ENCODE measurements at places on chromosomes 5 and 9. TPM values are rescaled to one million over a fixed set of nuclear protein-coding genes. Genes with fewer than 3 reads are reported as not detected.

Gene PDLIM4
- total RNA-seq, result 31.8 TPM

Gene LCN2
- not detected for total RNA-seq

Gene PCDHGC4
- 2.3 TPM for total RNA-seq

DNA sequence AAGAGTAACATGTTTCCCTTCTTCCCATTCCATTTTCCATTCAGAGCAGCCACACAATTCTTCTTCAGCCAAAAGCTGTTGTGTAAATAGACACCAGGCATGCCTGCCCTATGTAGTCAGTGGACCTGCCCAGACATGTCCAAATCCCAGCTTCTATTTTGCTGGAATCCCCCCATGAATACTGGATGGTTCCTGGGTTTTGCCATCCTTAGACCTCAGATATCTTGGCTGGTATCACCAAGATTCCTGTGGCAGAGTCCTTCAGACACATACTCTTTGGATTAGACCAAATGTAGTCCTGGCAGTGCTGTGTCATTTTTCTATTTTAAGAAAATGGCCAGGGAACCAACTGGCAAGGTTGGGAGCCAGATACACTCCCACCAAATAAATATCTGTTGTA, 10.3 kb downstream of the FST start:
- H3K4me3 ChIP-seq, result no peak overlapping the region
- no peaks in the 10 kb centered on the region for H3K27me3 ChIP-seq
- no peaks in the 10 kb centered on the region for H3K4me1 ChIP-seq
- DNase-seq, result no peak

DNA sequence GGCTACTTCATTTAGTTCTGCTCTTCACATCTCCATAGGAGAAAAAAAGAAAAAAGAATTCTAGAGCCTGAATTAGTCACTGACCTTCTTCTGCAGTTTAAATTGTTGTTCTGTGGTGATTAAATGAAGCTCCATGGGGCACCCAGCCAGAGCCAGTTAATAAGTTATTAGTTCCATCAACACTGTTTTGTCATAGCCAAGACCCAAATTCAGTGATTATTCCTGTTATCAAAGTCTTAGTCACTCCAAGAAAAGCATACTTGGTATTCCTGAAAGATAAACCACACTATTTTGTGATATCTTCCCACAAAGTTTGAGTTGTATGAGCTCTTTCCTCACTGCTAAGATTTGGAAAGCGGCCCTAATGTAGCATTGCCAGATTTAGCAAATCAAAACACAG, 134.8 kb upstream of the RGMB start:
- H3K4me3 ChIP-seq, result no peak overlapping the region
- H3K4me1 ChIP-seq, result peaks cover 34% of the 10 kb centered on the region
- no peak for DNase-seq
- H3K36me3 ChIP-seq, result no peaks in the 10 kb centered on the region

DNA sequence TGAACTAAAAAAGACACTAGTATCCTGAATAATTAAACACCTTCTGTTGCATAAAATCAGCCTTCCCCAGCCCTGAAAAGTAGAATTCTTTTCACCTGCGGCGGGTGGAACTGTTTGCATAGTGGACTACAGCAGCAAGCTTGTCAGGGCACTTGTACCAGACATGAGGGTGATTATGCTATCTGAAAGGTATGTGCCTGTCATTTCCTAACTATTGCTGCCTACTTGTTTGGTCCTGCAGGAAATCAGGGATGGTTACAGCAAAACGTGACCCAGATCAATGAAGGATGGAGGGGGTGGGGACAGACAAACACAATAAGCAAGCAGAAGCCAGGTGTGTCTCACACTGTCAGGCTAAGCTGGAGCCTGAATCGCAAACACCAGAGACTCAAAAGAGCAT, 385.6 kb downstream of the MLLT3 start:
- peaks cover 8% of the 10 kb centered on the region for H3K36me3 ChIP-seq
- DNase-seq, result no peak
- H3K4me3 ChIP-seq, result no peak overlapping the region
- H3K27me3 ChIP-seq, result no peaks in the 10 kb centered on the region

- H3K4me1 ChIP-seq, result no peaks in the 10 kb centered on the region
- no peak for DNase-seq
- H3K36me3 ChIP-seq, result no peaks in the 10 kb centered on the region
- H3K4me3 ChIP-seq, result no peak overlapping the region
- H3K27ac ChIP-seq, result no peak overlapping the region
Observed at GRCh38 chr9:104982543-104982942, 54.6 kb upstream of the ABCA1 start.

- H3K36me3 ChIP-seq, result no peaks in the 10 kb centered on the region
- H3K27me3 ChIP-seq, result no peaks in the 10 kb centered on the region
- H3K4me3 ChIP-seq, result no peak overlapping the region
- H3K4me1 ChIP-seq, result peaks cover 7% of the 10 kb centered on the region
Observed at GRCh38 chr5:126523818-126524510, 71.1 kb downstream of the ALDH7A1 start.

DNA sequence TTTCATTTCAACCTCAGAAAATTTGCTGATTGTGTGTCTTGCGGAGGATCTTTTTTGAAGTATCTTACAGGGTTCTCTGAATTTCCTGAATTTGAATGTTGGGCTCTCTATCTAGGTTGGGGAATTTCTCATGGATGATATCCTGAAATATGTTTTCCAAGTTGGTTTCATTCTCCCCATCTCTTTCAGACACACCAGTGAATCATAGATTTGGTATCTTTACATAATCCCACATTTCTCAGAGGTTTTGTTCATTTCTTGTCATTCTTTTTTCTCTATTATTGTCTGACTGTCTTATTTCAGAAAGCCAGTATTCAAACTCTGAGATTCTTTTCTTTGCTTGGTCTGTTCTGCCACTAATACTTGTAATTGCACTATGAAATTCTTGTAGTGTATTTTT, 456.9 kb downstream of the PRELID2 start:
- no peaks in the 10 kb centered on the region for H3K4me1 ChIP-seq
- no peak for DNase-seq
- no peaks in the 10 kb centered on the region for H3K36me3 ChIP-seq
- no peak overlapping the region for H3K27ac ChIP-seq
